ENCODE measurements at places on chromosomes 1 and 21.

DNA sequence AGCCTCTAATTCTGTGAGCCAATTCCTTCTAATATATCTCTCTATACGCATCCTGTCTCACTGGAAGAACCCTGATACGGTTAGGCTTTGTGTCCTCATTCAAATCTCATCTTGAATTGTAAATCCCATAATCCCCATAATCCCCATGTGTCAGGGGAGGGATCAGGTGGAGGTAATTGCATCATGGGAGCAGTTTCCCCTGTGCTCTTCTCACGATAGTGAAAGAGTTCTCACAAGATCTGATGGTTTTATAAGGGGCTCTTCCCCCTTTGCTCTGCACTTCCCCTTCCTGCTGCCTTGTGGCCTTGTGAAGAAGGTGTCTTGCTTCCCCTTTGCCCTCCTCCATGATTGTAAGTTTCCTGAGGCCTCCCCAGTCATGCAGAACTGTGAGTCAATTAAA lies 116.1 kb downstream of the MRPS6 start:
- no peak for DNase-seq

GRCh38 chr1:161119092-161119903 lies 1.4 kb downstream of the NIT1 start:
- DNase-seq, result peak; percentile 66

GRCh38 chr1:158285756-158286241 lies 3.9 kb upstream of the CD1C start:
- no peak for DNase-seq

GRCh38 chr21:36321325-36322082 lies 1.5 kb downstream of the MORC3 start:
- DNase-seq, result peak; percentile 14

- DNase-seq, result no peak
These were observed 31.6 kb upstream of the RPTN start for GRCh38 chr1:152190589-152190988.

- no peak for DNase-seq
These were observed 363.6 kb downstream of the PLPP3 start for GRCh38 chr1:56215771-56216170.

- no peak for DNase-seq
These were observed 90.6 kb downstream of the SDCCAG8 start for GRCh38 chr1:243346468-243346867.

GRCh38 chr1:125080077-125080476 lies 3895.3 kb downstream of the SRGAP2C start:
- DNase-seq, result no peak

DNA sequence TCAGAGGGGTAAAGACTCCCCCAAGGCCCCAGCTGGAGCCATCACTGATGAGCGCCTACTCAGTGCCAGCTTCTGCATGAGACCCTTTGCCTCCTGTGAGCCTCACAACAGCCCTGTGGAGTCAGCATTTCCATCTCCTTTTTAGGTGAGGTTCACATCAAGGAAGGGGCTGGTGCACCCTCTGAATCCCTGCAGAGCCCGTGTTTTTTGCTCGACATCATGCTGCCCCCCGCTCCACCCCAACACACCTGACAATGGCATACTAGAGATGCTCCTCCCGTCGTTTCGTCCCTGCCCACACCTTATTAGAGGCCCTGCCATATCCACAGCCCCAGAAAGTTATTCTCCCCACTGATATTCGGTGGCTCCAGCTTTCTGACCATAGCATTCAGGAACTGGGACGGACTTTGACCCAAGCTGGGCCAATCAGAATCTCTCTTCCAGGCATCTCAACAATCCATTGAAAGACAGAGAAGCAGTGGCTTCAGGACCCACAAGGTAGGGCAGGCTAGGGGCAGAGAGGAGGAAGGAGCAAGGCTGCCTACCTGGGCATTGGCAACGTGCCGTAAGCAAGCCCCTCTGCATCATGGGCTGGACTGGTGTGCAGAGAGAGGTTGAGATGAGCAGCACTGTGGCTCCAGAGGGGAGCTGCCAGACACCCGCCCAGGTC lies 32.7 kb downstream of the EPHA10 start:
- DNase-seq, result no peak

- DNase-seq, result no peak
These were observed 23.6 kb upstream of the DDX59 start for GRCh38 chr1:200693327-200693726.

- no peak for DNase-seq
These were observed 9.3 kb downstream of the HES2 start for GRCh38 chr1:6410248-6410893.
